ENCODE measurements at places on chromosomes 4 and X. TPM values are rescaled to one million over a fixed set of nuclear protein-coding genes. Genes with fewer than 3 reads are reported as not detected.
A peak's percentile ranks its signal among the peaks of the same experiment; 100 is the strongest.

- no peak for ATAC-seq
Measured at GRCh38 chrX:132331532-132331931, 112.3 kb upstream of the RAP2C start.

DNA sequence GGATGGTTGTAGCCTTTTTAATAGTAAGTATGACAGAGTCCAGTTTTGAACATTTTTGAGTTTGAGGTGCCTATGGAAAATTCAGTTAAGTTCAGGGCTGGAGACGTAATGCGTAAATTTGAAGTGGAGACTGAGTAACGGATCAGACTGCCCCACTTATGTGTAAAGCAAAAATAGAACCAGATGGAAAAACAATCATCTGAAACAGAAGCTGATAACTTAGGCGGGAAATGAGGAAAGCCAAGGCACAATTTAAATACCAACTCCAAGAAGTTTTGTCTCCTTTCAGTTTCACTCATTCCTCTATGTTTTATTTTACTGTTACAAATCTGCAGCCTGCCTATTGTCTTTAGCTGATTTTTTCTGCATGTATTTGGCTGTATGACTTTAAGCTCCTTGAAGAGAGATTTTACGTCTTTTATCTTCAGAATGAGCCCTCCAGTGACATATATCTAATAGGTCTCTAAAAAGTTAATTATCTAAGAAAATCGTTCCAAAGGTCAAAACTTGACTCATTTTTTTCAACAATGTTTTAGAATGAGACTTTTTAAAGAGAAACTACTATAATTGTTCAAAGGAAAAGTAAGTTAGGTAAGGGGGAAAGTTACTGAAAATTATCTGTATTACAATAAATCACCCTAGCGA lies 1.1 kb downstream of the SGCB start:
- ATAC-seq: no peak

DNA sequence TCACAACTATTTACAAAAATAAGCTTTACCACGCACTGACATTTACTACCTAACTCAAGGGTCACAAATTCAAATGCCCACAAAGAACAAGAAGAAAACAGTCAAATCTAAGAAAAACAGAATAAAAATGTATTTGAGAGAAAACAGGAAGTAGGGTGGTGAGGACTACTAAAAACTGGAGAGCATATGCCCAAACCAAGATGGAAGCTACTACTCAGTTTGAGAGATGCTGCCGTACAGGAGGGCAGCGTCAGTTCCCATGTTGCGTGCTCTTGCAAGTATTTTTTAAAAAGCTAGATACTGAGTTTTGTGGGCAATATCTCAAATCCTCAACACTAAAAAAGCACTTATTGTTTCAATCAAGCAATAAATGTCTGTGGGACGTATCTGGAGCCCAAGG lies 16.2 kb downstream of the HNRNPD start:
- no peak for ATAC-seq

DNA sequence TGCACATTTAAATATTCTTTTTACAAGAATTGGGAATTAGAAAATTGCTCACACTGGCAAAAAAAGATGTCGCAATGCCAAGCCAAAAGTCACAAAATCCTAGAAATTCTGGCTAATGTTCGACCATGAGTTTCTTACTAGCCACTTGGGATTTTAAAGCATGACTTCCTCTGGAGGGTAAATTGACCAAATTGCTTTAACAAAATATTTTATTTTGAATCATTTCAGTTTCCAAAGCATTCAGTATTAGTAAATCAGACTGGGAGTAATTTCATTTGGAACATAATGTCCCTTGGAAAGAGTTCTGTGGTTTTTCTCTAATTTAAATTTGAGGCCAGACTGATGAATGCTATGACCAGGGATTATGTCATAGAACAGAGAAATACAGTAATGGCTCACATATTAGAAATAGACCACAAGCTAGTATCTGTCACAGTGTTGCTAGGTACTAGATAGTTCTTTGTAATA lies 7.6 kb upstream of the CXCL5 start:
- ATAC-seq: no peak

DNA sequence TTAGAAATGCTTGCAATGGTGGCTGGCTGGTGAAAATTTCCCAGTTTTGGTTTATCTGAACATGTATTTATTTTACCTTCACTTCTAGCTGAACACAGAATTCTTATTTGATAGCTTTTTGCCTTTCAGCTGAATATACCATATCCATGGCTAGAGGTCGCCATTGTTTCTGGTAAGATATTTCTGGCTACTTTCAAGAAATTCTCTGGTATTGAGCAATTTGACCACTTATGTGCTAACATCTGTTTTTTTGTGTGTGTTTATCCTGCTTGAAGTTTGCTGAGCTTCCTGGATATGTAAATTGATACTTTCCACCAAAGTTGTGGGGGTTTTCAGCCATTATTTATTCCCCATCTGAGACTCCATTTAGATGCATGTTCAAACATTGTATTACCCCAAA lies 75.4 kb downstream of the FBXW7 start:
- ATAC-seq: no peak

DNA sequence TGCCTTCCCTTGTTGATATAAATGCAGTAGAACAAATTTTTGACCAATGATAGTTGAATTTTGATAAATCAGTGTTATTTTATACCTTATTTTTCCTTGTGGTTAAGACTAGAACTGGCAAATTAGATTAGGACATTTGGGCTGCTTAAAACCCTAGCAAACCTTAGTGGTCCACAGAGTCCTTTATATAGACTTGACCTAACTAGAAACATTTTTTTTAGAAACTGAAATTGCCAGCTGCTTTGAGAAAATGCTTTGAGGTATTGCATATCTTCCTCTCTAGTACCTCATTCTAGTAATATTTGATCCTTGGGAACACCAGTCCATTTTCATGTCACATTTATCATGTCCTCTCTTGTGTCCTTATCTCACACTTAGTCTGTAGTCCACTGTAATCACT lies 580.3 kb downstream of the FSTL5 start:
- ATAC-seq: no peak

DNA sequence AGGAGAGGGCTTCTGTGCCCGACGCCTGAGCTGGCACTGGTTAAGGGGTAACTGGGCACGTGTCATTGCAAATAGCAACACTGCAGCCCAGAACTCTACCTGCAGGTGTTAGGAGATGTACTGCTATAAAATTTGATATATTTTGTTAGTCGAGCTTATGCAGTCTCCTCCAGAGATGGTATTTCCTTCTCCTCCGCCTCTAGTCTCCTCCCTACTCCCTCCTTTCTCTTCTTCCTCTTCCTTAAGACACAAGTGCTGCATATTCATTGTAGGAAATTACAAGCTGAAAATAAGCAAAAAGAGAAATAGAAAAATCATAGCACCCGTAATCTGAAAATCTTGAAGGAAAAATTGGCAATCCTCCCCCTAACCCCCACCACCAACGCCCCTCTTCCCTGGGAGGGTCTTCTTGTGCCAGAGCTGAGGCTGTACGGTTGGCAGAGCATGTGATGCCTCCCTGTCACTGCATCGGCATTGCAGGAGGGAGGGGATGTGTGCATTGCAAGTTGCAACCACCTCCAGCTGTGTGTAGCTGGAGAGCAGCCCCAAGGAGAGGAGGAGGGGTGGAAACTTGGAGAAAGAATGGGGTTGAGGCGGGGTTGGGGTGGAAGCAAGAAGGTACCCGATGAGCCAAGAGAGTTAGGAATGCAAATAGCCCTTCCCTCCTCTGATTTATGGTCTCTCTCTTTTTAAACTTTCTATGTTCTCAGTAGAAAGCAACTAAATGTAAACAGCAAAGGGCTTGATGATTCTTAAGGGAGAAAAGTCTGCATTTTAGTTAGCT lies 48.3 kb upstream of the MND1 start:
- ATAC-seq: peak; percentile 55

GRCh38 chr4:110088670-110089069 lies 109.7 kb downstream of the ELOVL6 start:
- no peak for ATAC-seq

- ATAC-seq: no peak
Measured at GRCh38 chrX:103361798-103362197, 5.5 kb downstream of the TCEAL9 start.

DNA sequence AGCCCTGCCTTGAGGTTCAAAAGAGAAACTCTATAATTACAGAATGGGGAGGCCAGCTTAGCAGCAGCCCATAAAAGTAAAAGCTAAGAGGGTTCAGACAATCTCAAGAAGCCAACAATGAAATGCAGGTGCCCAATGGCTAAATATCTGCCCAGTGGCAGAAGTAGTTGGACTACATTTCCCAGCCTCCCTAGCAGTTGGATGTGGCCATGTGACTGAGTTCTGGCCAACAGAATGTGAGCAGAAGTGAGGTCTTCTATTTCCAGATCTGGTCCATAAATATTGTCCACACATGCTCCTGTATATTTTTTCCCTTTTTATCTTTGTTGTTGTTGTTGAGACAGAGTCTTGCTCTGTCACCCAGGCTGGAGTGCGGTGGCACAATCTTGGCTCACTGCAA lies 127.9 kb upstream of the NHS start:
- ATAC-seq: no peak

DNA sequence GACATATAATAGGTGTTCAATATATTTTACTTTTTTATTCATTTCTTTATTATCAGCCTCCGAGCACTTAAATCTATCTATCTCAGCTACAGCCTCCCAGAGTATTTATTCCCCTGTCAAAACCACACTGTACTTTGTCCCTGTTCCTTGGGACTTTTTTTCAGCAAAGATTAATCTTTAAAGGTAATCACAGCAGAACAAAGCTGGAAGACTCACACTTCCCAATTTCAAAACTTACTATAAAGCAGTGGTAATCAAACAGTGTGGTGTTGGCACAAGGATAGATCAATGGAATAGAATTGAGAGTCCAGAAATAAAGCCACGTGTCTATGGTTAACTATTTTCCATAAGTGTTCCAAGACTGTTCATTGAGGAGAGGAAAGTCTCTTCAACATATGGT lies 59.7 kb downstream of the KLHL13 start:
- ATAC-seq: no peak

- ATAC-seq: no peak
Measured at GRCh38 chr4:878796-879728, 53.1 kb downstream of the GAK start.

- ATAC-seq: no peak
Measured at GRCh38 chr4:146932116-146932515, 13.5 kb downstream of the TTC29 start.

GRCh38 chr4:158970812-158971211 lies 132.1 kb upstream of the RAPGEF2 start:
- no peak for ATAC-seq

GRCh38 chrX:39398215-39398962 lies 597.1 kb downstream of the MID1IP1 start:
- no peak for ATAC-seq

- no peak for ATAC-seq
Measured at GRCh38 chr4:113825272-113825671, 63.7 kb upstream of the CAMK2D start.

- ATAC-seq: no peak
Measured at GRCh38 chr4:14375816-14376215, 626.5 kb upstream of the CPEB2 start.

DNA sequence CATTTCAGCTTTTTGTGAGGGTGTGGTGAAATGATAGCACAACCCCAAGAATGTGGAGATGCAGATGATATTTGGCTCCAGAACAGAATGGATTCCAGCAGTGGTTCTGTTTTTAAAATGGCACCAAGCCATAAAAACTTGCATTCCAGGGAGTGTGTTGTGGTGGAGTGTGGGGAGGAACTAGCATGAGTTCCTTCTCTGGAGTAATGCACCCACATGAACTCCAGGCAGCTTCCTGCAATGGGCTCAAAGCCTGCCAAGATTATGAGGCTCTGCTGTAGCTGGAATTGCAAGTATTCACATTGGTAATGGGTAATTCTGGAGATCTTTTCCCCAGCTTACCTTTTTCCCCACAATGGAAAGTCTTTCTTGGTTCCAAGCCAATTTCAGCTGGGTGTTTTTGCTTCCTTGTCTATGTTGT lies 161.4 kb downstream of the RAB28 start:
- no peak for ATAC-seq

DNA sequence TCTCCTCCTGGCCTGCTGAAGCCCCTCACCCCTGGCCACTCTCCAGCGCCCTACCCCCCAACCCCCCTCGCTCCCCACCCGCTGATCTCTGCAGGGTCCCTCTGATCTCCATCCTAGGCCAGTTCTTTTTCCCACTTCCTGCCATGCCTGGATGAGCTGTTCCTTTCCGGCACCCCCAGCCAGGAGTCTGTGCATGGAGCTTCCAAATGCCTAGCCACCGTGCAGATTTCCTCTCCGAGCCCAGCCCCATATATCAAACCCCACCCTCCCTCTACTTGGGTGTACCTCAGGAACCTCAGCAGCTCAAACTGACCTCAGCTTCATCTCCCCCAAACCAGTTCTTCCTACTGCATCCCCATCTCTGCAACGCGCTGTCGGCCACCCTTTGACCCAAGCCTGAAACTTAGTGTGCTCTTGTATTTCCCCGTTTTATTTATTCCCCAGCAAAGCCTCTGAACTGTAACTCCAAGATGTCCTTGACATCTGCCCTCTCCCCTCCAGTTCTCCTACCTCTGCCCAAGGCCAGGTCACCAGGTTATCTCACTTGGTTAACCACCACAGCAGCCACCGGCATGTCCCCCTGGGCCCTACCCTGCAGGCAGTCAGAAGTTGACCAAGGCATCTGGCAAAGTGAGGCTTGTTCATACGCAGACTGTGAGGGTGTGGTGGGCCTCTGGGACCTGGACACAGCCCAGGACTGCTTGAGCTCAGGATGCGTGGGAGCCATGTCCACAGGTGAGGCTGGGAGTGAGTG lies 194.9 kb upstream of the PSAPL1 start:
- no peak for ATAC-seq

- no peak for ATAC-seq
Measured at GRCh38 chrX:8721536-8721935, 10.4 kb downstream of the ANOS1 start.

GRCh38 chr4:57231781-57232180 lies 121.6 kb upstream of the IGFBP7 start:
- peak; percentile 79 for ATAC-seq

GRCh38 chr4:27629532-27630225 lies 769.0 kb downstream of the STIM2 start:
- no peak for ATAC-seq

- ATAC-seq: peak; percentile 47
Measured at GRCh38 chrX:33434256-33435092, 223.1 kb upstream of the DMD start.

DNA sequence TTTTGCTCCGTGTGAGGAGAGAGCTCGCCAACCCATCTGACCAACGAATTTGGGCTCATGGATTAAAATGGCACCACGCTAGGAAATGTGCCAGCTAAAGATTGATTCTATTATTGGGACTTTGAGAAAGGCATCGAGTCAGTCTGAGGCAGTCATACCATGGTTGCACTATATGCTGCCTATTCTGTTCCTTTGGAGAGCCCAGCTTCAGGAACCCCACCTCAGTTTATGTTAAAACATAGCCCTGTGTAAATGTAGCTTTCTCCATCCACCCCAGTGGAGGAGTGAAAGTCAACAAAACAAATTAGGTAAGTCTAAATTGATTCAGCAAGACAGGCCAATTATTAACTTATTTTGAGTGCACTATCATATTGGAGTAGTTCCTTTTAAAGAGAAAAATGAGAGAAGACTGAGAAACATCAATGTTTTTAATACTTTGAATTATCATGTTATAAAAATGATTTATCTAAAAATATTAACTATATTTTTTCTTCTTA lies 24.5 kb upstream of the ADH7 start:
- ATAC-seq: no peak

The NR0B1 gene
- not detected for total RNA-seq

The CT83 gene
- not detected for total RNA-seq

The SLC6A14 gene
- 10.7 TPM for total RNA-seq

The RPA4 gene
- 0.64 TPM for total RNA-seq

The OSTC gene
- 60.2 TPM for total RNA-seq

The LPAR4 gene
- total RNA-seq: not detected

The RLIM gene
- 21.6 TPM for total RNA-seq

The DAPP1 gene
- total RNA-seq: 54.7 TPM

The ETDB gene
- total RNA-seq: not detected

The ARHGEF9 gene
- total RNA-seq: 14.6 TPM

All from esophagus mucosa (tissue), 1 donor.